ENCODE measurements at places on chromosomes 12 and 14. TPM values are rescaled to one million over a fixed set of nuclear protein-coding genes. Genes with fewer than 3 reads are reported as not detected.
A peak's percentile ranks its signal among the peaks of the same experiment; 100 is the strongest.

DNA sequence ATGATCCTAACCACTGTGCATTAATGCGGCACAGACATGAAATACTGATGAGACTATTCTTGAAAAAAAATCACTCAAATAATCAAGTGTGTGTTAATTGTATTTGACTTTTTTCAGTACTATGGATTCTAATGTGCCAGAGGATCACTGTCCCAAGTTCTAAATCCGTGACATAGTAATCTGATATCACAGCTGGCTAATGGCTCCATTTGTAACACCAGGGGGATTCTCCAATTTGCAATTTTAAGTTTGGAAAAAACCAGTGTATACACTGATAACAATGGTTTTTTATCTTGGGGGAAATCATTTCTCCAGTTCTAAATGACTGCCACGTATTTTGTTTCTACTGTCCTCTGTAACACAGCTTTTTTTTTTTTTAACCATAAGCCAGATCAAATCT lies 33.0 kb downstream of the MPHOSPH9 start:
- no peak for DNase-seq

DNA sequence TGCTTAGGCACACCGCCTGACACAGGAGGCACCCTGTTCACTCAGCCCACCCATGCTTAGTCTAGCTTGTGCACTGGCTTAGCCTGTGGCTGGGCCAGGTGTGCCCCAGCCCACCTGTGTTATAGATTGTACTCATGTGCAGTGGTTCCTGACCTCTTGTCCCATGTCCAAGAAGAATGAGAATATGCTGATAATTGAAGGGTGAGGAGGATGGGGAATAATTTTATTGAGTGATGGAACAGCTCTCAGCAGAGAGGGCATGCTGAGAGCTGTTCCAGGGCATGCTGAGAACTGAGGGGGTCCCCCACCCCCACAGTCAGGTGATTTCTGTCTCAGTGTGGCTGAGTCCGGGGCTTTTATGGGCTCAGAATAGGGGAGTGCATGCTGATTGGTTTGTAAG lies 395.9 kb downstream of the FUT8 start:
- no peak for DNase-seq

DNA sequence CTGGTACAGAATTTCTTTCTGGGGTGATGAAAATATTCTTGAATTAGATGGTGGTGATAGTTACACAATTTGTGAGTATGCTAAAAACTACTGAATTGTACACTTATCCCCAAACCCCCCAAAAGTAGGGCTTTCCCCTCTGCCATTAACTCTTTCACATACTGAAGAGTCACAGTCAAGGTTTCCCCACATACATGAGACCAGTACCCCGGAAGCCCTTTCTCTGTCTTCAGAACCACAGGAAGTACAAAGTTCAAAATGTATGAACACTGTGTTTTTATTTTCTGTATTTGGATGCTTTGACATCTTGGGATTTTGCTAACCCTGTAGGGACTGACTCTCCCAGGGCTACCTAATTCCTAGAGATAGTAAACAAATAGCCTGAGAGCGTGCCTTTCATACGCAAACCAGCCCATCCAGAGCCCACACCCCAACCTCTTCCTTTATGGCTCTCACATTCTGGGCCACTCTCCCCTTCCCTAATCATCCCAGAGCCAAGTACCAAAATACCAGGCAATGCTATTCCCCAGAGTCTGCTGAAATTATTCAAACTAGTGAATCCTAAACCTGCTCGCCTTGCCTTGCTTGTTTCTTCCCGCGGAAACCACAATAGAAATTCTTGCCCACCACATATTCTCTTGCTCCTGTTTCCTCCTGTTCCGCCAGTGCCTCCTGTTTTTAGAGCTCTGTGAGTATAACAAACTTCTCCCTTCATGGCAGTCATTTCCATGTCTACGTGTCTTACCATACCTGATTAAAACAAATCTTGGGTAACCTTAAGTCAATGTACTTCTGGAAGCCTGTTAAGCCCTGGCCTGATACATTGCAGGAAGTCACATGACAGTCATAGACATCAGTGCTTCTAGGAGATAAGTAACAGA lies 524.8 kb downstream of the FUT8 start:
- no peak for DNase-seq

DNA sequence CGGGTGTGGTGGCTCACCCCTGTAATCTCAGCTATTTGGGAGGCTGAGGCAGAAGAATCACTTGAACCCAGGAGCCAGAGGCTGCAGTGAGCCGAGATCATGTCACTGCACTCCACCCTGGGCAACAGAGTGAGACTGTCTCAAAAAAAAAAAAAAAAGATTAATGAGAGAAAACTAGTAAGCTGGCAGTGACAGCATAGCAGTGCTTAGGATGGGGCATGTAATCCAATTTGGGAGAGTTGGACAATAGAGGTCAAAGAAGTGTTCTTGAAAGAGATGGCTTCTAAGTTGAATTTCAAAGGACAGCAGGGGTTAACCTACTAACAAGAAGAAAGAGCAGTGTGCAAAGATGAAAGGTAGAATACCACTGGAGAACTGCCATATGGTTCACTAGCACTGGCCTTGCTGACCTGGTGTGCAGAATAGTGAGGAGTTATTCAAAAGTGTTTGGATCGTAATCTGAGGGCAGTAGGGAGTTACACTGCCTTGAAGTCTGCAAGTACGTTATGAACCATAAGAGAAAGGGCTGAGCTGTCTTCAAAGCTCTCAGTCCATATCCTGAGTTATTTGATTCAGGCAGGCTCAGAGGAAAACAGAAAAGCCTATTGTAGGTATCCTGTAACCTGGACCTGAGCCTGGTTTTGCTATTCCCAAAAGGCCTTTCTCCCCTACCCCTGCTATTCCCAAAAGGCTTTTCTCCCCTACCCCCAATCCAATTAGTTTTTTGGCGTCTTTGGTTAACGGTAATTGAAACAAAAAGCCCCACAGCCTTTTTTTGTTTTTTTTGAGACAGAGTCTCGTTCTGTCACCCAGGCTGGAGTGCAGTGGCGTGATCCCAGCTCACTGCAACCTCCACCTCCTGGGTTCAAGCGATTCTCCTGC lies 3.4 kb downstream of the XPOT start:
- DNase-seq = peak; percentile 23

DNA sequence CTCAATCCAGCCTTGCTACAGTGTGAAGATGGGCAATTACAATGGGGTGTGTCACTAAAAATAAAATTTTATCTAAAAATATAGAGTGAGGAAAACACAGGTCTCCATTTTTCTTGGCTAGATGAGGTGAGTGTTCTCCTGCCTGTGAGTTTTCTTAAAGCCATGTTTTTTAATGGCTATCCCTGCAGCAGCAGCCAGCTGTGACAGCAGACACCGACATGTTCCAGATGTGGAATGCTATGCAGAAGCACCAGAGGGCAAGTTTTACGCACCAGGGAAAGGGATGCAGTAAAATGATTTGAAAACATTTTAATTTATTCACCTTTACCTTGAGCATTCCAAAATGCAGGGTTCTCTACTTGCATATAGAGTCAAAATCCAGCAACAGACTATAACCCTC lies 577.0 kb upstream of the STXBP6 start:
- no peak for DNase-seq

DNA sequence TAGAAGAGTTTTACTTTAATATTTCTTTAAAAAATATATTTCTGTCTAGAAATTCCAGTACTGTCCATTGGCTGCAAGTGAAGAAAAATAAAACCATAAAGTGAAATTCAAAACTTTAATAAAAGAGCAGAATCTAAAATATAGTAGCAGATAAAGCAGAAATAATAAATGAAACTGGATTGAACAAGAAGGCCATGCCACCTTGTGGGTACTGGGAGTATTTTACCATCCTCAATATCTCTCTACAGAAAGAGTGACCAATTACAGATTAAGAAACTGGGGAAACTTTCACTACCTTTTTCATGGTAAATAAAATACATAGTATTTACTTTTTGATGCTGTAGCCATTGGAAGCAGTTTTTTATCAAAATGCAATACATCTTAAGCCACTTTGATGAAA lies 220.5 kb downstream of the BCAT1 start:
- peak; percentile 30 for DNase-seq

The STAB2 gene
- total RNA-seq = not detected
